ENCODE measurements at places on chromosomes 4 and X.

DNA sequence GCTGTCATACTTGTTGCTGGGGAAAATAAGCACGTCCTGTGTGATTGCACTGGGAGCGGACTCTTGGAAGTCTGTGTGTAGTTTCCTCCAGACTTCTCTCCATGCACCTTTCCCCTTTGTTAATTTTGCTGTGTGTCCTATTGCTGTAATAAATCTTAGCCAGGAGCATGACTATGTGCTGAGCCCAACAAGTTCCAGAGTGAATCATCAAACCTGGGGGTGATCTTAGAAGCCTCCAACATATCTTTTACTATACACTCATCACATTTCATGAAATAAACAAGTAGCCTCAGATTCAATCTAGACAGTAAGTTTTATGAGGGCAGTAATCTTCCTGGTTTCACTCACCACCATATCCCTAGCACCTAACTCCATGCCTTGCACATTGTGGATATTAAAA is 43.3 kb upstream of the FGF13 start:
- no peak for DNase-seq

DNA sequence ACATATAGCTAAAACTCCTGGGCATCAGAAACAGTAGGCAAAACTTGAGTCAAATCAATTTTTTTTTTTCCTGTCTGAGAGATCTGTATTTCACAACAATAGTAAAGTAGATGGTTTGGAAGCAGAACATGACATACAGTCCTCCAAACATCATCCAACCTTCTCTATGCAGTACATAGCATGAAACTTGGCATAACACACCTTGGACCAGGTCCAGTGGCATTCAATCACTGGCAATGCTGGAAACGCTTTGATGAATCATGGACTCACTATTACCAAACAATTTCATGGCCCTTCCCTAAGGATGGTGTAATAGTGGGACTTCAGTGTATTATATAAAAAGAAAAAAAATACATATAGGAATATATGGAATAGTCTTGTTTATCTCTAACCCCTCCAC is 154.6 kb downstream of the FMR1NB start:
- DNase-seq: peak; percentile 58

DNA sequence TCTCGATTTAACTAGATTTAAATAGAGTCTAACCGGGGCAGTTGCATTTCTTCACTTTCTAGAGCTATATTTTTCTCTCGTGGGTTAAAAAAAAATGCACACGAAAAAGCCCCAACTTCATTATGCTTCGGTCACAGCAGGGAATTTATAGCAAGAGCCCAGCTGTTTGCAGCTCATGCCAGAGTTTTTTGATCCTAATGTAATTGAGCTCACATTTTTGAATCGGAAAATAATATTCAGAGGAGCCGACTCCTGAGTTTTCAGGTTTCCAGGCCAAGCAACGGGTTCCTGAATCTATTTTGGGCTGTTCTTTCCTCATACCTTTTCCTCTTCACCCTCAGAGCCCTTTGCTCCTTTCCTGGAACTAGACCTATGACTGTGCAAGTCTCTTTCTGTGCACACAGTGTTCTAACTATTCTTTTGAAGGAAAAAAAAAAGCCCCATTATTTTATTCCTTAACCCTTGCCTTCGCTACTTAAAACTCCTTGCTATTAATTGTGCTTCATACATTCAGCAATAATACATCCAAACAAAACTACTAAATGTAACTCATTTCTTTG is 27.5 kb upstream of the ESX1 start:
- no peak for DNase-seq

GRCh38 chr4:176052744-176053143 is 12.9 kb upstream of the WDR17 start:
- no peak for DNase-seq

All from fibroblast of the aortic adventitia (primary cell).